ENCODE measurements at places on chromosomes 11 and 22.
A peak's percentile ranks its signal among the peaks of the same experiment; 100 is the strongest.

DNA sequence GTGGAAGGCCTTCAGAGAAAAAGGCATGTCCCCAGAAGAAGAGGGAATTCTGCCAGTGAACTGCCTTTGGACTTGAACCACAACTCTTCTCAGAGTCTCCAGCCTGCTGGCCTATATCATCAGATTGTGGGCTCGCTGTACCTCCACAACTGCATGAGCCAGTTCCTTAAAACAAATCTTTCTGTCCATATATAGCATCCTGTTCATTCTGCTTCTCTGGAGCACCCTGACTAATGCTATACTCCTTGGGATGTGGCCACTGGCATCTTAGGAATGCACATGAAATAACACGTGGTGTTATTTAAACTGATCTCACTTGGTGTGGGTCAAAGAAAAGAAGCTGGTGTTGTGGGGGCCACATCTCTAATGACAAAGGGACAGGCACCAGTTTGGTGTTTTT is 58.3 kb upstream of the VSTM5 start:
- peak; percentile 61 for DNase-seq

GRCh38 chr11:130710021-130710420 is 206.3 kb downstream of the SNX19 start:
- no peak for DNase-seq

DNA sequence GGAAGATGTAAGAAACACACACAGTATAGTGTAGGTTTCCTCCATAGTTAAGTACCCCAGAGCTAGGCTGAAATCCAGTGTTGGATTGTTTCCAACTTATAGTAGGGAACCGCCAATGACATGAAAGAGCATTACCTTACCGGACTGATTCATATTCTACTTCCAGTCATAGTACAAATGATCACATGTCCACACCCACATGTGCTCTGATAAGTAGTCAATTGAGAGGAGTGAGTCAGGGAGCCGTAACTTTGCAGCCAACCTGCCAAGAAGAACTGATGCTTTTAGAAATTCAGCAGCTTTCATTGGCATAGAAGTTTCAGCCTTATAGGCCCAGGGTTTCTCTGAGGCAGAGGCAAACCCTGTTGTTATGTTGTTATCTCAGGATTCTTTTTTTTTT is 240.6 kb downstream of the ETS1 start:
- DNase-seq, result no peak

DNA sequence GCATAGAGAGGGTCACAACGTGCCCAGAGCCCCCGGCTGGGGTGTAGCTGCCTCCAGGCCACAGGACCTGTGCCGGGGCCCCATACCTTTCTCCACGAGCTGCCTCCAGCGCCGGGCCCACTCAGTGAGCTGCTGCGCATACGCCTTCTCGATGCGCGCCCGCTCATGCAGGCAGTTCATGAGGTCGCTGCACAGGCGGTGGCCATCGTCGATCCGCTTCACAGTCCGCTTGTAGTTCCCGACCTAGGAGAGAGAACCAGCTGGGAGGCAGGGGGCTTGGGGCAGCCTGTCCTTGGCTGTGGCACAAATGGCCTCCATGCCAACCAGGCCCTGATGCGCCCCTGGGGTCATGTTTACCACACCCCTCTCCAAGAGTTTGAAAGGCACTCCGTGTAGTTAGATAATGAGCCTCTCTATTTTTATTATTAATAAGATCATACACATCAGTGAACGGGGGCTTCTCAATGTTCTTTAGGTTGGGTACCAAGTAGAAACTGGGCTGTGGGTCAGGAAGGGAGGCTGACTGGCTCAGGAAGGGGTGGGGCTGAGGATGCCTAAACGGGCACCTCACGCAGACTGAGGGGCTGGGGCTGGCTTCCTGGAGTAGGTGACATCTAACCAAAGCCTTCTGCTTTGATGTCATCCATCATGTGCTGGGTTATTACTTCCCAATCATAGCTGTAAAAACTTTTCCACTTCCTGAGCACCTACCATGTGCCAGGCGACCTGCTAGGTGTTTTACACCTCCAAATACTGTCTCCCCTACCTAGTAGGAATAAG is 36.5 kb upstream of the ARFGAP3 start:
- no peak for DNase-seq

- no peak for DNase-seq
Measured at GRCh38 chr11:63534895-63535461, 1.6 kb upstream of the PLAAT4 start.

- DNase-seq, result no peak
Measured at GRCh38 chr11:62082292-62082657, 41.5 kb upstream of the INCENP start.

GRCh38 chr11:96338910-96339705 is 3.9 kb downstream of the MAML2 start:
- no peak for DNase-seq

GRCh38 chr11:8987446-8987845 is 16.4 kb downstream of the NRIP3 start:
- DNase-seq, result no peak

GRCh38 chr11:33709466-33709865 is 8.8 kb upstream of the C11orf91 start:
- DNase-seq, result no peak

- DNase-seq, result no peak
Measured at GRCh38 chr11:130269326-130269943, 45.3 kb downstream of the ZBTB44 start.

DNA sequence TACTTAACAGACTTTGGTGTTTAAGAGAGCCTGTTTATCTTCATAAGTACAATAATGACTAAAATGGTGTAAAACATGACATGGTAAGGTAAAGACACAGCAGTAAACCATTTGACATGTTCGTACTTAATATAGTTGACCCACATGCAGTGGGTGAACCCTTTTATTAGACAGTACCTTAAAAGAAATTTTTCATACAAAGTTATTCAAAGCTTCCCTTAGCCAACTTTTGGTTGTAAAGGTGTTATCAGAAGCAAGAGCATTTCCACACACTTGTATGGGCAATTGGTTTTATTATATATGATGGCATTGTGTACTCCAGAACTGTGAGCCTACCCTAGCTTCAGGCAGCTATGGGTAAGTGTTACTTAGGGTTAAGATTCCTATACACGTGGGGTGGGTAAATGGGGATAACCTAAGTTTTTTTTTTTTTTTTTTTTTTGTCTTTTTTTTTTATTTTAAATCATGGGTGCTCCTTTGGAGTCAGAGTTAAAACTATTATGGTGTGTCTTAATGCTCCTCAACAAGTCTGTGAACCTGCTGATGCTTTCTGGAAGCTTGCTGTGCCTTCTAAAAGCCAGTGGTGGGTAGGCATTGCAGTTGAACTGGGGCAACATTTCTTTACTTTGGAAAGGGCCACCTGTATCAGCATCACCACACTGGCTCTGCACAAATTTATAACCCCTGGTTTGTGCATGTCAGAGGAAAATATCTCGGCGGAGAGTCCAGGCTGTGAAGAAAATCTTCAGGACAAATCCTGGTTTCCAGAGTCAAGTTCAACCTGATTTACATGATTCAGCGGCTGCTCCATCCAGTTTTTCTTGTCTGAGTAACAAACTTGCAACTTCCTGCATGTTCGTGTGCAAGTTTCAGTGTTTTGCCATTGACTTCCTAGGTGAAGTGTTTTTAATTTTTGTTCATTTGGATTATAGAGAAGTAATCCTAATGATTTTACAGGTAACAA is 3.3 kb downstream of the PCF11 start:
- DNase-seq, result no peak
